ENCODE measurements at places on chromosomes 11 and 22. TPM values are rescaled to one million over a fixed set of nuclear protein-coding genes. Genes with fewer than 3 reads are reported as not detected.

Gene CNGA4
- total RNA-seq, result not detected

Gene ANKK1
- total RNA-seq, result not detected

Gene SLC22A6
- total RNA-seq, result not detected

Gene EFCAB6
- total RNA-seq, result 0.12 TPM

Gene CDC42BPG
- total RNA-seq, result 1.9 TPM

Gene OR4P4
- total RNA-seq, result not detected

All from natural killer cell treated with Interleukin-12 subunit alpha and Interleukin-12 subunit beta and Interleukin-15 and Interleukin-18, amount 100 ng/mL, for 72 hours (primary cell).